OCI-M1 (cell line): ENCODE measurements at places on chromosomes 13 and 19.

DNA sequence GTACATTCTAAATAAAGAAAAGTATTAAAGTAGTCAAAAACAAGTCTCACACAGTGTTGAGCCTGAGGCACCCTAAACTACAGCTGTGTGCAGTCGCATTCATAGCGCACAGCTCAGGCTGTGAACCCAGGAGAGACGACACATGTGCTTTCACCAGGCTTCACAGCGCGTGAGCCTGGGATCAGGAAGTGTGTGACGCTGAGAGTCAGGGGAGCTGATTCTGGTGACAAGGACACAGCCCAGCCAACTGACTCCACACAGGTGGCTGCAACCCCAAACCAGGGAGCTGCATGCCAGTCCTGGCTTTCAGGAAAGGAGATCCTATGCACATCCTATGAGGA, 41.6 kb downstream of the COL4A1 start:
- no peak for DNase-seq

GRCh38 chr19:13010038-13010991, 15.0 kb downstream of the NFIX start:
- no peak for DNase-seq

GRCh38 chr19:56538761-56539263, at the start of gene ZFP28:
Gene ZFP28 (plus strand): TSS chr19:56538948. CDS start chr19:56539019, 71 bp downstream.
- peak; percentile 94 for DNase-seq

- no peak for DNase-seq
Measured at GRCh38 chr13:111525320-111526118, 205.1 kb downstream of the TEX29 start.

GRCh38 chr13:71218960-71219359, 648.0 kb downstream of the DACH1 start:
- DNase-seq: peak; percentile 61

GRCh38 chr19:41302624-41303351, 7.2 kb upstream of the CCDC97 start:
- DNase-seq: no peak

DNA sequence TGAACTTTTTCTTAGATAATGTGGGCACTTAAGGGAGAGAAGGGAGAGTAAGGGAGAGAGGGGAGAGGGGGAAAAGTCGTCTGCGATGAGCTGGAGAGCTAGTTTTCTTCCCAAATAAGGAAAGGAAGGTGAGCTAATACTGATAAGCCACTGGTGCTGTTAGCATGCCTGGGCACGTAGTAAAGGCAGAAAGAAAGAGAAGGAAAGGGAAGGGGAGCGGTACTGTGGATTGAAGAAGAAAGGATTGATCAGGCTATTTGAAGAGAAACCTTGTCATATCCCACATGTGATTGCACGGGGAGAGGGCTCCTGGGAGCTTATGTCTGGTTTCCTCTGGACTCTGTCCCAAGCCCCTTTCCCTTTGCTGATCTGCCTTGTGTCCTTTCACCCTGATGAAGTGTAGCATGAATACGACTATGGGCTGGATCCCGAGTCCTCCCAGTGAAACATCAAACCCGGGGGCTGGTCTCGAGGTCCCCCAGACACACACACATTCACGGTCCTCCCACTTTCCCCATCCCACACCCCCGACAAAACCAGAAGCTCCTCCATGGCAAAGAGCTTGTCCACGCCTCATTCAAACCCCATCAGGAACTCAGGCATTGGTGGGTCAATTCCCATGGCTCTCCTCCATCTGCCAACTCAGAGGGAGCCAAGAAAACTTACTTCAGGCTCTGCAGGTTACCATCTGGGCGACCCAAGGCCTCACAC, 30.6 kb downstream of the NLRP13 start:
- DNase-seq: no peak

DNA sequence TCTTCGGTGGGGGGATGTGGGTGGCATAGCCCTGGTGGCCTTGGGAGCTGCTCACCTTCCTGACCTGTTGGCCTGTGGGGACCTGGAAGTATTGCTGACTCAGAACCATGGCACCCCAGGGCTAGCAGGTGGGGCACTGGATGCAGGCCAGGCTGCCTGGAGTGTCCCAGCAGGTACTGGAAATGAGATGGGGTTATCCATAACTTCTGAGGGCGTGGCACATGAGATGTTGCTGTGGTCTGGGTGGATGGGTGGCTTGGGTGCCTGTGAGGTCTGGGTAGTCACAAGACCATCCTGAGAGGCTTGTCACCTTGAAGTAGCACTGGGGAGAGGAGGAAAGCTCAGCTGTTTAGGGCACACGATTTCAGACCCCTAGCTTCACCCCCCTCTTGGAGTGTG, 636 bp upstream of the RNF225 start:
- DNase-seq: no peak

DNA sequence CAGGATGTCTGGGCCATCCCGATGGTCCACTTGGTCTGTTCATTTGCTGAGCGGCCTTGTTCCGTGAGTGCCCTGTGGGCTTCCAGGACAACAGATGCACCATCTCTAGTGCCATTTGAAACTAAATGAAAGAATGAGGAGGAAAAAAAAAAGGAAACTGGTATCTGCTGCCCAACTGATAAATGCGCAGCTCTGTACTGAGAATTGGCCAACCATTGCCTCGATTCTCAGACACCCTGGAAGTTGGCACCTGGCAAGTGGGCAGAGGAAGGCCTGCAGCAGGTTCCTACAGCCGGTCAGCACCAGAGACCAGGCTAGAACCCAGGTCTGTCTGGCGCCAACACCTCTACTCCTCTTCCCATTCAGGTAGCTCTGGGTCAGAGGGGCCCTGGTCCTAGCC, 18.9 kb downstream of the SLC7A1 start:
- no peak for DNase-seq
